CD8-positive, alpha-beta T cell (primary cell): ENCODE measurements at places on chromosomes 4 and X.

GRCh38 chr4:113398441-113399143, 349.1 kb downstream of the ANK2 start:
- DNase-seq: no peak

- DNase-seq: no peak
Measured at GRCh38 chr4:183318656-183319055, 1.4 kb downstream of the CLDN22 start.

GRCh38 chr4:4852591-4853362, 6.7 kb upstream of the MSX1 start:
- peak; percentile 33 for DNase-seq

DNA sequence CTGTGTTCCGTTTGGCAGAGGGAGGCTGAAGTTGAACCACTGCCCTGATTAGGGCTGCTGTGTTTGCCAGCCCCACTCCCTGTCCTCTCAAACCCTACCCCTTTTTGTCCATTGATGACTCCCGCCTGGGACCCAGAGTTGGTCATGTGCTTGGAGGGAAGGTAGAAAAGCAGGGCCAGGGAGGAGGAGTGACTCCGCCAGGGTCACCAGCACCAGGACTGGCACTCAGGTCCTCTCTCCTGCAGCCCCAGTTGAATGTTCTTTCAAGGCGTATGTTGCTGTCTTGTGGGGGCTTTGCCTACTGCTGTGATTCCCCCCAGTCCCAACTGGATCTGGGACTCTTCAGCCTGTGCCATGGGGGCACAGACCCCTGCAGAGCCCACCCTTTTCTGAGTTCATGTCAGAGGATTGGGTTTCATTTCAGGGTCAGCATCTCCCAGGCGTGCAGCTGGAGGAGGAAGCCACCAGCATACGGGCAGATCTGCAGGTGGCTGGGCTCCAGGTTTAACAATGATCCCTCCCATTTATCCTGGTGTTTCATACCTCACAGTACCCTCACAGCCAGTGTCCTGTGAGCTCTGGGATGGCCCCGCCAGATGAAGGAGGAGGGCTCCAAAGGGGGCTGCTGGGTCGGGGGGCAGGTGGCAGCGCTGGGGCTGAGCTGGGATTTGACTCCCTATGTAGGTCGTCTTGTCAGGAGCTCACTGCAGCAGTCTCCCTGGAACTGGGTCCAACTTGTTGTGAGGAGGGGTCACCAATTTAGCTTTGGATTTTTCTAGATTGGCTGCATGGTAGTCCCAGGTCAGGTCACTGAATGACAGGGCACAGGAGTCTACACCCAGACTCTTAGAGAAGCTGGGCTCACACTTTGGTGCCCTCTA, 55.7 kb downstream of the MSX1 start:
- DNase-seq: no peak

- DNase-seq: no peak
Measured at GRCh38 chrX:19877431-19877830, 10.0 kb downstream of the SH3KBP1 start.

- no peak for DNase-seq
Measured at GRCh38 chr4:2888886-2889285, 45.2 kb downstream of the ADD1 start.

- no peak for DNase-seq
Measured at GRCh38 chr4:76737771-76738085, 160.2 kb downstream of the SOWAHB start.

GRCh38 chrX:154961947-154962346, 60.6 kb downstream of the F8 start:
- DNase-seq: no peak

- no peak for DNase-seq
Measured at GRCh38 chr4:8164194-8164565, 5.6 kb upstream of the ABLIM2 start.

- DNase-seq: no peak
Measured at GRCh38 chr4:94276204-94276603, 66.4 kb downstream of the HPGDS start.

- DNase-seq: no peak
Measured at GRCh38 chrX:38701073-38701472, 100.2 kb upstream of the MID1IP1 start.

GRCh38 chr4:145808021-145808650, 128.2 kb downstream of the C4orf51 start:
- DNase-seq: no peak

DNA sequence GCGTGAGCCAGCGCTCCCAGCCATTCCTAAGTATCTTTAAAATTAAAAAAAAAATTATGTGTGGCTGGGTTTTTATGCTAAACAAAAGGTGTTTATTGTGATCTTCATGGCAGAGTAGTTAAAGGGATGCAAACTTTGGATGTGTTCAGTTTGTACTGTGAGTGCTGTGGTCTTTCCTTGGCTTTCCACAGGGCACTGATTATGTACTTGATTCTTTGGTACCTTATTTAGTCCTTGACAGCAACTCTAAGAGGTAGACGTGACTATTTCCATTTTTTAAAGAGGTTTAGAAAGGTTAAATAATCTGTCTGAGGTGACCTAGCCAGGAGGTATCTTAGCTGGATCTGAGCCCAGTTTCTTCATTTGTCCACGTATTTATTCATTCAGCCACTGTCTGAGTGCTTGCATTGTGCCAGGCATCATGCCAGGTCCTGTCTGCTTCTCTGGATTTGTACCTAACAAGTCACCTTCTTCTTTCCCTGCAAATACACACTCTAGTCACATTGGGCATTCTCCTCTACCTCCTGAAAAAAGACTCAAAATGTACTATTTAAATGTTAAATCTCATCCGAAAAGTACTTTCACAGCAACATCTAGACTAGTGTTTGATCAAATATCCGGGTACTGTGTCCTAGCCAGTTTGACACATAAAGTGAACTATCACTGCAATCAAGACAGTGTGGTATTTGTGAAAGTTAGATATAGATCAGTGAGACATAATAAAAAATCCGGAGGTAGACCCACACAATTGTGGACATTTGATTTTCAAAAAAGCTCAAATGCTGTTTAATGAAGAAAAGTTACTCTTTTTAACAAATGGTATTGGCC, 31.5 kb downstream of the WWC2 start:
- DNase-seq: no peak

GRCh38 chr4:145179281-145179860, 1.0 kb downstream of the OTUD4 start:
- DNase-seq: peak; percentile 60

DNA sequence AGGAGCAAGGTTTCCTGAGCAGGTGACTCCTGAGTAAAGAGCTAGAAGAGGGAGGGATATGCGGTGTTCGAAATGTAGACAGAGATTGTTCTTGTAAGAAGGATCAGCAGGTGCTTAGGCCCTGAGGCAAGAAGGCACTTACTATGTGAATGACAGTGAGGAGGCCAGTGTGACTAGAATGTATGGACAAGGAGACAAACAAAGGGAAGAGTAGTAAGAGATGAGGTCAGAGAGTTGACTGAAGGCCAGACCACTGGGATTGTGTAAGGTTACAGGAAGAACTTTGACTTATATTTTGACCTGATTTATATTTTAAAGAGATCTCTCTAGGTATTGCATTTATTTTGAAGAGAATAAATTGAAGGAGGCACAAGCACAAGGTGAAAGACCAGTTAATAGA, 118.4 kb upstream of the ENPEP start:
- DNase-seq: no peak

DNA sequence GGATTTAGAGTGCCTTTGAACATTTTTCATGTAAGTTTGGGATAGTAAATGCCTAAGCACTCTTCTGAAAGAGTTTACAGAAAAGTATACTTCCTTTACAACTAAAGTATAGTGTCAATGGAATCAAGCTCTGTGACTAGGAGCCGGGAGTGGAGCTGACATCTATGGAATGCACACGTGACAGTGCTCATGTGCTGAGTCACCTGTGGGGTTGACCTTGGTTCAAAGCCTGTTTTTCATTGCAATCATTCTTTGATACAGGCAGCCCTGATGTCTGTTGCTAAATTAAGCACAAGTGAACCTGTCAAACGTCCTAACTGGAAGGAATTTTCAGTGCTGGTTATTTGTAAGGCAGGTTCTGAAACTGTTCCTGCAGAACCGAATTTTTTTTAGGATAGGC, 82.5 kb downstream of the GPAT3 start:
- DNase-seq: no peak

- no peak for DNase-seq
Measured at GRCh38 chr4:4443821-4444220, 56.9 kb downstream of the NSG1 start.
